ENCODE measurements at places on chromosomes 3 and 15. TPM values are rescaled to one million over a fixed set of nuclear protein-coding genes. Genes with fewer than 3 reads are reported as not detected.

SNURF gene
- total RNA-seq, result 17.4 TPM

TRIM42 gene
- total RNA-seq, result not detected

CCDC80 gene
- total RNA-seq, result 325 TPM

ZBED2 gene
- total RNA-seq, result not detected

SLC12A1 gene
- not detected for total RNA-seq

RHOV gene
- under 0.01 TPM for total RNA-seq

LEKR1 gene
- total RNA-seq, result 0.59 TPM

RPP25 gene
- 3.6 TPM for total RNA-seq

CORO2B gene
- total RNA-seq, result 1.8 TPM

BSN gene
- total RNA-seq, result 0.14 TPM

CRABP1 gene
- not detected for total RNA-seq

RFTN1 gene
- total RNA-seq, result 53.4 TPM

Measured in smooth muscle cell of the umbilical artery (primary cell).